Ascending aorta (tissue), 2 donors: ENCODE measurements at places on chromosomes 2 and 18.

GRCh38 chr2:217183471-217183870, 323.6 kb upstream of the TNP1 start:
- no peak for DNase-seq

- DNase-seq, result peak; percentile 80
Observed at GRCh38 chr2:109459485-109459884, 154.3 kb downstream of the SEPTIN10 start.

DNA sequence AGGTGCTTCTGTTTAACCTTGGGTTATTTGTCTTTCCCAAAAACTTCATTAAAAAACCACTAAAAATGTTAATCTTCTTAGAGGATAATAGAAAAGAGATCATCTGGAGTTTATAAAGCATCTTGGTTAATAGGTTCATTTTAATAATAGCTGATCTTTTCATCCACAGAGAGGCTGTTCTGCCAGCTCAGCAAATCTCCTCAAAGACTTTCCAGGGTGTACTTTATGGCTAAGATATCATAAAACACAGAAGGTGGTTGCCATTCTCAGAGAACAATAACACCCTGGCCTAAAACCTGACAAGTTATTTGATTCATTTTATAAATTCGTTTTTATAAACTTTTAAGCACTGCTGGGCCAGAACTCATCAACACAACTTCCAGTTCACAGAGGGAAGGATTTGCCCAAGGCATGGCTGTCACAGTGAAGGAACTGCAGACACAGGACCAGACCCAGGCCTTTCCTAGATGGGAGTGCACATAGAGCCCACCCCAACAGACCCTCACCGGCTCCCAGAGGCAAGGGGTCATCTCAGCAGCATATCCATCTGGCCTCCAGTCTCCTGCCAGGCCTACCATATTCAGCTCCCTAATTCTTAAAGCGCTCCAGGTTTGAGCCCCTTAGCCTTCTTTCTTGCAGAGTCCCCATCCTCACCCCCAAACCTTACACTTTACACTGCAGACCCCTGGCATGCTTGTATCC, 203.4 kb upstream of the RAB6C start:
- DNase-seq, result no peak

DNA sequence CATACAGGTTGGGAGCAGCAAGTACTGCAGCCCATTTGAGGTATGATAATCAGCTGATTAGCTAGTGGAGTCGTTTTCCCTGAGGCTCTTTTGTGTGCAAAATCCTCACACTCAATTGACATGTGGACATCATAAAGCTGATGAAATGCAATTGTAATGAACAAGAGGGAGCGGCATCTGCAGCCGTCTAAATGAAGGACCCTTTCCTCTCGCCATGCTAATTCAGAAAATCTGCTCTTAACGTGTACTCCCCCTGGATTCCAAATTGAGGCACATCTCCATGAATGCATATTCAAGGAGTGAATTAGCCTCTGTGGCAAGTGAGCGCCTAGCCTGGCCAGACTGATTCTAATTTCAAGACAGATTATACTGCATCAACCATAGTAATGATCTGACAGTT, 260.9 kb upstream of the ATP5MC3 start:
- DNase-seq, result no peak

GRCh38 chr2:235088496-235088921, 136.7 kb downstream of the SH3BP4 start:
- no peak for DNase-seq

DNA sequence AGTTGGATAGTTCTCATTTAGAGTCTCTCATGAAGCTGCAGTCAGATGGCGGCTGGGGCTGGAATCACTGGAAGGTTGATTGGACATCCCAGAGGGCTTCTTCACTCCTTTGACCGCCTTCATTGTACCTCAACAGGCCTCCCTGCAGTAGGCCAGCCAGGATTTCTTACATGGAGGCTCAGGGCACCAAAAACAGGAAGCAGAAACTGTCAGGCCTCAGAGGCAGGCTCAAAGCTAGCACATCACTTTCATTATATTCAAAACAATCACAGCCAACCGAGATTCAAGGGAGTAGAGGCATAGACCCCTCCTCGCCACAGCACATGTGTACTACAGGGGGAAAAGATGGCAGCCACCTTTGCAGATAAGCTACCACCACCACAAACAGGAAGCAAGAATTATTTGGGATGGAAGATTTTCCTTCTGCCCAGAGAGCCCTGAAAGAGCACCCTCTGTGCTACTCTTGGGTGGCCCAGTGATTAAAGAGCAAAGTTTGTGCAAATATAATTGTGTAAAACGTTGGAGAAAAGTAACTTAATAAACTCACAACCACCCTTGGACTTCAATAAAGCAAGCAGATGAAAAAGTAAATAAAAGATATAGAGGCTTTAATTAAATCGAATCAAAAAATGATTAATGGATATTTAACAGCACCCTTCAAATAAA, 155.3 kb downstream of the GFPT1 start:
- DNase-seq, result no peak

DNA sequence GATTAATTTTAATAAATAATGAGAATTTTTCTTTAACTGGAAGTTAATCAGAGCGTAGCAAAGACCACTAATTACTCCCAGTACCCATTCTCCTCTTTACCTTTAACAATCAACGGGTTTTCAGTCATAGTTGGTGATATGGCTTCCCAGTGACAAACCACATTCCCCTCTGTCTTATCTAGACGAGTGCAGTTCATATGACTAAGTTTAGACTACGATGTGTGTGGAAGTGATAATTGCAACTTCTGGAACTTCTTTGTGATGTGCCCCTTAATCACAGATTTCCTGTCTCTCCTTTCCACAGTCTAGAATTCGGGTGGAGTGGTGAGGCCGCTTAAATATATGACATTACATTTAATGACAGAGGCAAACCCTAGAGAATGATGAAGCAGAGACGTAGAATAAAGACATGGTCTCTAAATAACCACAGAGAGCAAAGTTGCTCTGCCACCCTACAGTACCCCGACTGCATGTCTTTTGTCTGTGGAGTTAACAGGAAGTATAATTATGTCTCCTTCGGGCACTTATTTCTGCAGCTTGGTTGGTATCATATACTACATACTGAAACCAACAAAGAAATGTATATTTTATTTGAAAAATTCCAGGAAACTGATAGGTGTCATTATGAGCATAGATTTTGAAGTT, 693.3 kb upstream of the CDH7 start:
- DNase-seq, result no peak

- DNase-seq, result no peak
Observed at GRCh38 chr2:218546012-218546411, 22.1 kb downstream of the USP37 start.

DNA sequence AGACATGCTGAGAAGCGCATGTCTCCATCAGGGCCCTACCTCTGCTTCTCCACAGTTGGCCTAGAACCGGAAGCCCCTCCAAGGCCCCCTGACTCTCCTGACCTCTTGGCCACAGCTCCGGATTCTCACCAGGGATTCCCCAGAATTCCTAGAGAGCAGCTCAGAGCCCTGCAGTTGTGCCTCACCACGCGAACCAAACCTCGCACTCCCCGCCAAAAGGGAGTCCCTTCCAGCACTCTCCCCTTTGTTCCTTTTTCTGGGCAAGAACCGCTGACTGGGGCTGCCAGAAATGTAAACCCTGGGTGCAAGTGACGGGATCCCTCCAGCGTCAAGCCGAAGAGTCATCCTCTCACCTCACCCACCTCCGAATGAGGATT, 36.7 kb downstream of the AFF3 start:
- DNase-seq, result no peak

GRCh38 chr2:199692489-199692888, 158.5 kb downstream of the FTCDNL1 start:
- DNase-seq, result no peak

DNA sequence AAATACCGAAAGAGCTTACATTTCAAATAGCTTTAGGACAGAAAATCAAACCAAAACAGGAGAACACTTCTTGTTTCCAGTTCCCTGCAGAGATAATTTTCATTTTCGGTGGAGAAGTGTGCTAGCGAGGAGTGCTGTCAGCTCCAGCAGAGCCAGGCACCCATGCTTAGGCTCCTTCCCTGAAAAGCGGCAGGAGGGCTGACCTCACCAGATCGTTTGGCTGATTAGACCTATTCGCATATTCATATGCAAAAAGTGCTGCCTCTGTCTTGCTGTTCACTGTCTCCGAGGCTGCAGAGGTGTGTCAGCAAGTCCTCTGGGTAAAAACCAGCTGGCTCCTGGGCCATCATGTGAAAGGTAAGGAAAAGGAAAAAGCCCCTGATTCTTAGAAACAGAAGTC, 225.8 kb upstream of the COPS8 start:
- DNase-seq, result no peak

- DNase-seq, result no peak
Observed at GRCh38 chr2:104443145-104443544, 410.8 kb upstream of the POU3F3 start.

DNA sequence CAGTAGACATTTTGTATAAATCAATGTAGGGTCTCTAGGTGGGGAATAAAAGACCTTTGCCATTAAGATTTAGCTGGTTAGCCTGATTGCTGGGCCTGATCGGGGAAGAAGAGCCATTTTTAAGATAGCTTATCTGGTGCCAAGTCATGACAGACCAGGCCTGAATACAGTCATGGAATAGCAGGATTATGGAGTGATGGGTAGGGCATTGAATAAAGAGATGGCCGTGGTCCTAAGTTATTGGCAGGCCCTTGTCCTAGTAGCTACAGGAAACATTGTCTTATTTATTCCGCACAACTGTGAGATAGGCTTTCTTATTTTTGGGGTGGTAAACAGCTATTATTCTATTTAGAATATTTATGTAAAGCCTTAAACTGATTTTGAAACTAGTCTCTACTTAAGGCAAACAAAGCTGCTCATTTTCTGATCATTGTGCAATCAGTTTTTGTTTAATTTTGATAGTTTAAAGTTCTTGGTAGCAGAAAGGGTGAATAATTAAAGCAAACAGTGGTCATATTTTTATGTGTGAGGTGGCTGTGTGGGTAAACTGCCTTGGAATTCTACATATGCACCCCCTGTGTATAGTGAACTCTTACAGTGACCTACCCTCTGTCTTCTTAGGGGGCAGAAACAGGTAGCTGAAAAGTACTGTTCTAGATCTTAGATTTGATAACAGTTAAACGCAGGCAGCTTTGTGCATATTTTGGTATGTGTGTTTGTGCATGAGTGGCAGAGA, 22.6 kb downstream of the ZNF236 start:
- DNase-seq, result no peak

- DNase-seq, result no peak
Observed at GRCh38 chr2:239138610-239139009, 262.2 kb downstream of the HDAC4 start.

DNA sequence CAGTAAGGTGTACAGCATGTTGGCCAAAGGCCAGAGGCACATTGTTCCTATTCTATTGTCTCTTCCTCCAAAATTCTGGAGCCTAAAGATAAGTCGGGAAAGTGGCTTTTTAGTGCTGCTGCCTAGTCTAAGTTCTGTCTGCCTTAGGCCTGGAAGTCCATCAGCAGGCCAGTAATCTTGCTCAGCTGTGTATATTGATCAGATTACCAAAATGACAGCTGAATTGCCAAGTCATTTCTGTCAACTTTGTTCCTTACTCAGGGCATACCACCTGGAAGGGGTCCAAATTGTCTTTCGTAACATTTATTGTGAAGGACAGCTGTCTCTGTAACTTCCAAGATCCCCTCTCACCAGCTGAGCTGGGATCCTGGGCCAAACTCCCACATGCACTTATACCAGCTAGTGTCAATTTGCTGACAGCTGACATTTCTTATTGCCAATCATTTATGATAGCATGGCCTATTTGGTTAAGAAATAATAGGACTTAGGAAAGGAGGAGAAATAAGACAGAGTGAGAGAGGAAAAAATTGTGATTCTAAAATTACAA, 116.8 kb upstream of the FSHR start:
- no peak for DNase-seq

DNA sequence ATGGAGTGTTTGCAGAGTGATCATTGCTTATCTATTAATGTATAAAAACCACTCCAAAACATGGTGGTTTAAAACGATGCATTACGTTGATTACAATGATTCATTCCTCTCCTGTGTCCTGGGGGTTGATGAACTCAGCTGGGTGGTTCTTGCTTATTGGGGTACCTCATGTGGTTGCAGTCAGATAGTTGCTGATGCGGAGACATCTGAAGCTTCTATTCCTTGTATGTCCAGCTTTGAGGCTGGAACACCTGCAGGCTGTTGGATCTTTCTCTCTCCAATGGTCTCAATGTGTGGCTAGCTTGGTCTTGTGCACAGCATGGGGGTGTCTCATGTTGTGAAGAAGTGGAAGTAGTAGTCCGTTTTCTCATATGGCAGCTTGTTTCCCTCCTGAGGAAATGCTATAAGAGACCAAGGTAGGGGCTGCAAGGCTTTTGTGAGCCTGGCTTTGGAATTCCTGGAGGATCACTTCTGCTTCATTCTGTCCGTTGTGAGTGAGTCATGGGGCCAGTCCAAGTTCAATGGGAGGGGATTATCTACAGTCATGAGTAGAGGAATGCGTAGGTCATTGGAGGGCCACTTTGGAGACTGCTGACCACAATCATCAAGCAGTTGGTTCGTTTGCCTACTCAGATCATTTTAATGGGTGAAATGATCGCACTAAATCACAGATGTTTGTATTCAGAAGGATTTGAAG, 601.0 kb downstream of the SLC4A3 start:
- no peak for DNase-seq

DNA sequence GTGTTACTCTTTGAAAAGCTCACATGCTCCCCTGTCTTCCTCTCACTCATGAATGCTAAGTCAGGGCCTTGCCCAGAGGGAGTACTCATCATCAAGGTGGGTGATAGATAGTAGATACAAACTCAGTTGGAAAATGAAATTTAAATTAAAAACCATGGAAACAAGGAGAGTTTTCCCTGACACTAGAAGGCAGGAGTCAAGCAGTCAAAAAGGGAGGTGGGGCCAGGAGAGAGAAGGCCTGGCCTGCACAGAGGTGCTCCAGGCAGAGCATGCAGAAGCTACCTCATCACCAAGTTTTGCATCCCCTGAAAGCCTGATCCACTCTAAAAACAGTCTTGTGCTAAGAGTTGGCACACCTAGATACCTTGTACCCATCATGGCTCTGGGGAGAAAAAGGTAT, 143.7 kb downstream of the MYO5B start:
- DNase-seq, result no peak

DNA sequence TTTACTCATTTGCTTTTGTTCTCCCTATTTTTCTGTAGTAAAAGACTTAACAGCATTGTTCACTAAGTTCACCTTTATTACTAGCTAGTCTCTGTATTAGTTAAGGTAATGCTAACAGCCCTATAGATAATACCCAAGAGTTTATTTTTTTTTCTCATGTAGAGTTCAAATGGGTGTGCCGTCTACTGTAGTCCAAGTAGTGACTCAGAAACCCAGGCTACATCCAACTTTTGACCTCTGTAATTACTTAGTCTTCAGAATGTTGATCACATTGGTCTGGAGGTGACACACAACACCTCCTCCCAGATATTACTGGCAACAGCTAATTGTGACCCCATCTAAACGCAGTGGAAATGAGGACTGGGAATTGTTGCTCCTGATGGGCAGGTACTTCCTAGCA, 7.7 kb downstream of the COQ10B start:
- no peak for DNase-seq

GRCh38 chr2:85662899-85663593, 5.0 kb downstream of the SFTPB start:
- peak; percentile 82 for DNase-seq

GRCh38 chr2:153394686-153395085, 83.9 kb downstream of the RPRM start:
- no peak for DNase-seq

GRCh38 chr18:69956665-69957620, 9.3 kb upstream of the CD226 start:
- DNase-seq, result no peak

GRCh38 chr2:162473986-162474385, 130.1 kb downstream of the GCA start:
- DNase-seq, result no peak
